ENCODE measurements at places on chromosomes 13 and 19.
A peak's percentile ranks its signal among the peaks of the same experiment; 100 is the strongest.

- DNase-seq, result peak; percentile 11
Observed at GRCh38 chr13:35965226-35965927, 165.8 kb downstream of the DCLK1 start.

GRCh38 chr19:40592170-40592569 lies 9.0 kb upstream of the LTBP4 start:
- peak; percentile 35 for DNase-seq

GRCh38 chr13:21078501-21078900 lies 17.1 kb upstream of the LATS2 start:
- peak; percentile 89 for DNase-seq

DNA sequence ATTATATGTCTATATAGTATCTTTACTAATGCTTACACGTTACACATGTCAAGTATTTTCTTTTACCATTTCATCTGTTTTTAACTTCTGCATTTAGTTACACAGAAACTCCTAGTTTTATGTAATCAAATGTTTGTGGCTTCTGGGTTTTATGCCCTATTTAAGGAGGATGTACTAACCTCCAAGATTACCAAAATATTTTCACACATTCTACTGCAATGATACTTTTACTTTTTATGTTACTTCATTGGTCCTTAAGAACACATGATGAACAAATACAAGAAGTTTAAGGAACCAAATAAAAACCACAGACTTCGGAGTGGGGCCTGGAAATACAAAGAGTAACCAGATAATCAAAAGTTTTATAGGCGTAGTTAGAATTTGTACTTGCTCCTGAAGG lies 37.2 kb downstream of the ZC3H13 start:
- DNase-seq, result peak; percentile 69

GRCh38 chr13:113137691-113138298 lies 15.2 kb downstream of the F10 start:
- no peak for DNase-seq

DNA sequence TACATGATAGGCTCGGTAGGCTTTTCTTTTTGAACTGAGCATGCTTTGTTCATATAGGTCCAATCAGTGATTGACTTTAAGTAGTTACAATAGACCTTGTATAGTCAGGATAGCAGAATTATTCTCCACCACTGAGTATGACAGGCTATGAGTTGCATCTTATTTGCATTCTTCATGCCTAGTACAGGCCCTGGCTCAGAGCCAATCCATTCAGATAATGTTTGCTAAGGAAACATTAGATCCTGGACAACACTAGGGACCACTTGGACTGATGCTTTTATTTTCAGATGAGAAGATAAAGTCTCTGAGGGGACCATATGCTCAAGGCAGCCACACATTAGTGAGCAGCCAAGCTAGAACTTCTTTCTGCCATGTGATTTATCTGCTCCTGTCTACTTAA lies 133.9 kb downstream of the KL start:
- no peak for DNase-seq

All from AG10803 (cell line).